Stimulated activated CD4-positive, alpha-beta T cell treated with anti-CD3 and anti-CD28 coated beads, Interleukin-4, amount 100 ng/mL, for 4 hours (primary cell): ENCODE measurements at places on chromosomes 1 and 21.

DNA sequence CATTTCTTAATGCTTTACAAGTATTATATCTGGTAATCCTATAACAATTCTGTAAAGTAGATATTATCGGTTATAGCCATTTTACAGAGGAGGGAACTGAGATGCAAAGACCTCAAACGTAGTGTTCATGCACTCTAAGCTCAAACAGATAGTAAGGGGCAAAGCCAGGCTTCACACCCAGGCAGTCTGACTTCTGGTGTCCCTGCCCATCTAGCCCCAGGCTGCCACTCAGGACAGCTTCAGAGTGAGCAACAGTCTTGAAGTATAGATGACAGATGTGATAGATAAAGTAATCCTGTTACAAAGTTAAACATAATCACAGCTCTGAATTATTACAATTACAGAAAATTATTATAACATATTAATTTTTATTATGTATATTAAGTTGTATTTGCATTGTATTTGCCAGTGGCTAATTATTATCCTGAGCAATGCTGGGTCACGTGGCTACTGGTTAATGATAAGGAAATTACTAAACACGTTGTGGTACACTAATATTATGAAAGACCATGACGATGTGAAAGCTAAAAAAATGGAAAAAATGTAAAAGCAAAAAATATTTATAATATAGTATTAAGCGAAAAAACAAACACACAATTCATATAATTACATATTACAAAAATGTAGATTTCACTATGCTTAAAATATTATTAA lies 6.1 kb upstream of the TRAF3IP3 start:
- no peak for DNase-seq

DNA sequence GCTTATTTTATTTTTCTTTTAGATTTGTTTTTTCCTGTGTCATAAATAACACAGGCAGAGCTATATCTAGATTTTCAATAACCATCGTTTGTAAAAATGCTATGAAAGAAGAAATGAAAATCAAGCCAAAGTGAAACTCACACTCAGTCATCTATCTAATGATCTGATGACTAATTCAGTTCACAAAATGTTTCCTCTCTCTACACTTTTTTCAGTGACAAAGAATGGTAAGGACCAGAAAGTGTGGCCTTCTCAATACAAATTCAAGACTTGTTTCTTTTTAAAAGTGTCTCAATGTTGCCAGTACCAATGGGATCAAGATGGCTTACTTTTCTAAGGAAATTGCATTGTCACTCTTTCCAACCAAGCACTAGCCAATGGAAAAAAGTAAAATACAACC lies 282.8 kb upstream of the PKN2 start:
- no peak for DNase-seq

GRCh38 chr1:205672970-205673369 lies 7.3 kb downstream of the SLC45A3 start:
- DNase-seq, result no peak

GRCh38 chr1:105317976-105318375 lies 1568.3 kb downstream of the AMY1C start:
- no peak for DNase-seq

GRCh38 chr1:210129759-210130158 lies 102.8 kb upstream of the SERTAD4 start:
- no peak for DNase-seq

- DNase-seq, result no peak
Observed at GRCh38 chr1:146010126-146010738, 11.3 kb downstream of the HJV start.

- DNase-seq, result no peak
Observed at GRCh38 chr1:86848654-86849053, 65.3 kb downstream of the SELENOF start.

DNA sequence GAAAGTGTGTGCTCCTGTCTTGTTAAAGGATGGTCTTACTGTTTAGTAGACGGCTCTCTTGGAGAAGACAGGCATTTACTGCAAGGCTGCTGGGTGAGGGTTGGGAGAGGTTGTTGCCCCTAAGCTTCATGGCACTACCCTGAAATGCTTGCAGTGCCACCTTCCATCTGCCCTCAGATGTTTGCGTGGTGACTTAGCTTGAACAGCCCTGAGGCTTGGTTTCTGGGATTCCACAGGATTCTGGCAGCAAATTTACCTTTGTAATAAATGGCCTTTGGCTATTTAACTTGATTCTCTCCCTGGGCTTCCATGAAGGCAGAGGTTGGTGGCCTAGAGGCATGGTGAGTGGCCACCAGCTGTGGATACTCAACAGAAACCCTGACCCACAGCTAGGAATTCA lies 11.6 kb downstream of the MTARC1 start:
- DNase-seq, result no peak

- DNase-seq, result no peak
Observed at GRCh38 chr1:206004826-206005225, 1.6 kb upstream of the RAB7B start.

DNA sequence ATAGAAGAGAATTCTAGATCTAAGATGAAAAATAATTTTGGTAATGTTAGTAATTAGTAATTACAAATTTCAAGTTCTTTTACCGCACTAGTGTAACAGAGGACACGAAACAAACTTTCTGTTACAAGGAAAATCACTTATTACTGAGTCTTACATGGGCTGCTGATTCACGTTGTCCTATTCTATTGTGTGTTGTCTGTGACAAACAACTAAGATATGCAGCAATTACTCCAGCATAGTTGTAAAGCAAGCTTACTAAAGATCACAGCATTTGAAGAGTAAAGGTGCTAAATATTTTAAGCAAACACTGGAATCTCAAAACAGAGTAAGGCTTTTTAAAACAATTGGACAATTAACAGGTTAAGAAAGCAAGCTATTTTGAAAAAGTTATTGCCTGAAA lies 502.3 kb downstream of the KCNT2 start:
- DNase-seq, result no peak

- DNase-seq, result no peak
Observed at GRCh38 chr1:245322673-245323072, 167.9 kb downstream of the KIF26B start.

DNA sequence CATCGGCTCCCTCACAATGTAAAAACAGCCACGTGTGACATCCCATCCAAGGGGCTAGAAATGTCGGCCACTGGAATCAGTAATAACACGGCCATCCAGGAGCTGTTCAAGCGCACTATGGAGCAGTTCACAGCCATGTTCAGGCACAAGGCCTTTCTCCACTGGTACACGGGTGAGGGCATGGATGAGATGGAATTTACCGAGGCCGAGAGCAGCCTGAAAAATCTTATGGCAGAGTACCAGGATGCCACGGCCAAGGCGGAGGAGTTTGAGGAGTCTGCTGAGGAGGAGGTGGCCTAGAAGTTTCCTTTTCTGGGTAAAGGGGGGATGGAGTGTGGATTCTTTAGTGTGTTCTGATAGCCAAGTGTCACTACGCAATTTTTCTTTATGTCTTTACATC lies 61.1 kb upstream of the MAP1LC3C start:
- DNase-seq, result no peak

GRCh38 chr1:198876371-198876871 lies 237.6 kb downstream of the PTPRC start:
- no peak for DNase-seq

DNA sequence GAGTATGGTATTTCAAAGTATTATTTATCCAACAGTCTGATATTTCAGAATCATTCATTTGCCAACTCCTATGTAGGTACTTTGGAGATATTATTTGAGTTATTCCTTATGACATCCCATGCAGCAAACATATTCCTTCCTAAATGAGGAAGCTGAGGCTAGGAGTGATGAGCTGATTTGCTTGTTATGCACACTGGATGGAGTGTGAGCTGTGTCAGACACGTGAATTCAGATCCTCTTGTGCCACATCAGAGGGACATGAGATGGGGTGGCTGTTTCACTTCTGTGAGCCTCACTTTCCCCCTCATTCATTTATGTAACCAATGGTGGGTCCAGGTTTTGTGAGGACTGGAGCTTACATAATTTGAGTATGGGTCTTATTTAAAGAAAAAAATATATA lies 215.9 kb downstream of the DISC1 start:
- DNase-seq, result no peak

DNA sequence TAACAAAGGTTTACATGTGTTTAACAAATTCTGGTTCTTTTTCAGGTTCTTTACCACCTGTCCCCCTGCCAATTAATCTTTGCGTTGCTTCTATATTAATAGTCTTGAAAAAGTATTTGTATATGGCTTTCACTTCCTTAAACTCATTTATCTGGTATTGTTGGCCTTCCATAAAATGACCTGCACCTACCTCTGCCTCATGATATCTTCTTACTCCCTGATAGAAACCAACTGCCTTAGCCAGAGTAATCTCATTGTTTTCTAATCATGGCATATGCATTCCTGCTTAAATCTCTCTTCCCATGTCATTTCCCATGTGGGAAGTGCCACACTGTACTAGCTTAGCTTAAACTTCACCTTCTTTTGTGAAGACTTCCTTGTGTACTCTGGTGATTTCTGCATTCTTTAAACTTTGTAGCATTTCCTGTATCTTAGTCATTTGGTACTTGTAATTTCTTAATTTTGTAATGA lies 8.7 kb downstream of the SMG7 start:
- DNase-seq, result no peak

- DNase-seq, result no peak
Observed at GRCh38 chr21:35281956-35282355, 232.9 kb upstream of the RUNX1 start.

- no peak for DNase-seq
Observed at GRCh38 chr1:160538985-160539651, 16.1 kb upstream of the SLAMF6 start.

GRCh38 chr1:93629101-93630059 lies 52.3 kb downstream of the BCAR3 start:
- DNase-seq, result no peak

GRCh38 chr1:15620155-15620545 lies 2.9 kb downstream of the DDI2 start:
- DNase-seq, result no peak

DNA sequence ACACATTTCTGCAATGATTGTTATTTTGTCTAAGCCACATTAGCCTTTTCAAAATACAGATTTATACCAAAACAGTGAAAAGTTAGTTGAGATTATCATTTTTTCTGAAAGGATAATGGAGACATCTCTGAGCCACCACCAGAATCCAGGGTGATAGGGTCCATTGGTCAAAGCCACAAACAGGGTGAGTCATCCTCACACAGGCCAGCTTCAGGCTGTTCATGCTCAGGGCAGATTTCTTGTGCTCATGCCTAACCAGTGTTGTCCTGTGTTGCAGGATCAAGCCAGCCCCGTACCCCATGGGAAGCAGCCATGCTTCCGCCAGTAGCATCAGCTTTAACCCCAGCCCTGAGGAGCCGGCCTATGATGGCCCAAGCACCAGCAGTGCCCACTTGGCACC lies 13.4 kb downstream of the ELOA start:
- no peak for DNase-seq

- DNase-seq, result peak; percentile 25
Observed at GRCh38 chr1:27391511-27392095, 819 bp upstream of the GPR3 start.

GRCh38 chr1:119219711-119220110 lies 79.3 kb upstream of the WARS2 start:
- no peak for DNase-seq

DNA sequence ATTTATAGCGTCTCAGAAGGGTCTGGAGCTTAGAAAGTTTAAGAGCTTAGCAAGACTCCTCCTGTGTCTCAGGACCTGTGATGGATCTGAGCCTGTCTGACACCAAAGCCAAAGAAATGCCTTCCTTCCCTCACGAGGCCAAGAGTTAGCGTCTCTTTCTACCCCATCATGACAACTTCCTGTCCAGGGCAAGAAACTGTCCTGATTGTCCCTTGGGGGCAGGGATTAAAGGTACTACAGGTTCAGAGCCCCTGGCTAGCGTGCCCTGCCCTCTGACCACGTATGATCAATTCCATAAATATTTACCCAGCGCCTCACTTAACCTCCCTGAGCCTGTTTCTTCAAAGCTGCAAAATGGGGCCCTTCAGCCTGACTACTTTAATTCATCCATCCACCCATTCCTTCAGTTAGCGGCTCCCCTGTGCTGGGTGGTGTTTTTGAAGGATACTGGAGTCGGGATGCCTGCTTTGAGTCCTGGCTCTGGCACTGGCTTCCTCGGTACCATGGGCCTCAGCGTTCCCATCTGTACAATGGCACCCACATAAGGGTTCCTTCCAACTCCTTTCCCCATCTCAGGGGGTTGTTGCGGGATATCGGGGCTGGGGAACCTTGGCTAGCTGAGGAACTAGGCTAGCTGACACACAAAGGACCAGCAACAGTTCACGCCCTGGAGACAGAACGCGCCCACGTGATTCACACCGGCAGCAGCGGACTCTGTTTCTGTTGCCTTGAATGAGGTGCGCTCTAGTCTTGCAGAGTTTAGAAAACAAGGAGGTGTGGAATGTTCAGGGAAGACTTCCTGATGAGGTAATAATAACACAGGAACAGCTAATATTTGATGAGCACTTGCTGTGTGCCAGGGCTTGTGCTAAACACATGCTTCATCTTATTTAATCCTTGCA lies 23.0 kb upstream of the EPHA2 start:
- DNase-seq, result no peak

DNA sequence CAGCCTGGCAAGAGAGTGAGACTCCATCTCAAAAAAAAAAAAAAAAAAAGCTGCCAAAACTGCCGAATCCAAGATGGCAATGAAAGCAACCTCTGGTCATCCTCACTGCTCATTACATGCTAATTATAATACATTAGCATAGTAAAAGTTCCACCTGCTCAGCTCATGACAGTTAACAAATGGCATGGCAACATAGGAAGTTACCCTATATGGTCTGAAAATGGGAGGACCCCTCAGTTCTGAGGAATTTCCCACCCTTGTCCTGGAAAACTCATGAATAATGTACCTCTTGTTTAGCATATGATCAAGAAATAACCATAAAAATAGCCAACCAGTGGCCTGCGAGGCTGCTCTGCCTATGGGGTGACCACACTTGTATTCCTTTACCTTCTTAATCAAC lies 93.1 kb upstream of the PGBD5 start:
- no peak for DNase-seq

- DNase-seq, result no peak
Observed at GRCh38 chr1:31234870-31235269, 4.8 kb downstream of the NKAIN1 start.

DNA sequence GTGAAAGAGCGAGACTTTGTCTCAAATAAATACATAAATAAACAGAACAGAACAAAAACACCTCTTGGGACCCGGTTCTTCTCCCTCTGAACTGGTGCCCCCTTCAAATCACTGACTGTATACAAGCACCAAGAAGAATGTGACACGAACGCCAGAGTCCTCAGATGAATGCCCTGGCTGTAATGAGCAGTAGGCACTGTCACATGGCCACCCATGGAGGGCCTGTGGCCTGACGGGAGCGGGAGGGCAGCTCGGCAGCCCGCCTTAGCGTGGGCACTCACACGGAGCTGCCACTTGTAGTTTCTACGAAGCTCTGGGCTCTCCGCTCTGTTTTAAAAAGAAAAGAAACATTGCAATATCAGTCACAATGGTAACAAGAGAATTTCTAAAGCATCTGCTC lies 146.0 kb downstream of the PEX14 start:
- DNase-seq, result no peak

GRCh38 chr1:241848686-241849344 lies 811 bp downstream of the EXO1 start:
- no peak for DNase-seq

- no peak for DNase-seq
Observed at GRCh38 chr21:38942748-38943211, 137.1 kb downstream of the ETS2 start.

- DNase-seq, result no peak
Observed at GRCh38 chr1:20373764-20374163, 83.1 kb downstream of the VWA5B1 start.

- no peak for DNase-seq
Observed at GRCh38 chr1:198986442-198986841, 347.6 kb downstream of the PTPRC start.

GRCh38 chr21:46150073-46150472 lies 5.3 kb downstream of the FTCD start:
- no peak for DNase-seq
